H9 (cell line): ENCODE measurements at places on chromosomes 6 and 20.

GRCh38 chr6:166911248-166911677 lies 45.1 kb downstream of the RNASET2 start:
- no peaks in the 10 kb centered on the region for H3K36me3 ChIP-seq
- no peak overlapping the region for H3K4me3 ChIP-seq
- DNase-seq: no peak
- no peaks in the 10 kb centered on the region for H3K27me3 ChIP-seq

DNA sequence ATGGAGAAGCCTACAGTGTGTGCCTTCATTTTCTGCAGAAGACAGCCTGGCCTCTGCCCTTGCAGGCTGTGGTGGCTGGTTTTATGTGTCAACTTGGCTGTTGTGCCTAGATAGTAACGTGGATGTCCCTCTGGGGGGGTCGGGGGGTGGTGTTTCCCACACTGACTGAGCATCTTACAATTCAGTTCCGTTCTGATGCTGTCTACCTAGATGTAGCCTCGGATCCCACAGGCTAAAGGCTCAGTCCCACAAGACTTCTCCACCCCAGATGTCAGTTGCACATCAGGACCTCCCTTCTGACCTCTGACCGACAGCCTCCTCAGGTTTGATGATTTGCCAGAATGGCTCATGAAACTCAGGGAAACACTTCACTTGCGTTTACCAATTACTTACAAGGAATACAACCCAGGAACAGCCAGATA lies 4.4 kb downstream of the PYGB start:
- no peaks in the 10 kb centered on the region for H3K27me3 ChIP-seq
- H3K4me3 ChIP-seq: no peak overlapping the region
- DNase-seq: no peak
- peaks cover 4% of the 10 kb centered on the region; the same call in 2 of the 3 replicates for H3K36me3 ChIP-seq

GRCh38 chr20:1810926-1811620 lies 84.1 kb upstream of the SIRPA start:
- H3K27ac ChIP-seq: no peak overlapping the region
- no peak overlapping the region for H3K4me3 ChIP-seq
- H3K36me3 ChIP-seq: no peaks in the 10 kb centered on the region
- no peaks in the 10 kb centered on the region for H3K27me3 ChIP-seq

DNA sequence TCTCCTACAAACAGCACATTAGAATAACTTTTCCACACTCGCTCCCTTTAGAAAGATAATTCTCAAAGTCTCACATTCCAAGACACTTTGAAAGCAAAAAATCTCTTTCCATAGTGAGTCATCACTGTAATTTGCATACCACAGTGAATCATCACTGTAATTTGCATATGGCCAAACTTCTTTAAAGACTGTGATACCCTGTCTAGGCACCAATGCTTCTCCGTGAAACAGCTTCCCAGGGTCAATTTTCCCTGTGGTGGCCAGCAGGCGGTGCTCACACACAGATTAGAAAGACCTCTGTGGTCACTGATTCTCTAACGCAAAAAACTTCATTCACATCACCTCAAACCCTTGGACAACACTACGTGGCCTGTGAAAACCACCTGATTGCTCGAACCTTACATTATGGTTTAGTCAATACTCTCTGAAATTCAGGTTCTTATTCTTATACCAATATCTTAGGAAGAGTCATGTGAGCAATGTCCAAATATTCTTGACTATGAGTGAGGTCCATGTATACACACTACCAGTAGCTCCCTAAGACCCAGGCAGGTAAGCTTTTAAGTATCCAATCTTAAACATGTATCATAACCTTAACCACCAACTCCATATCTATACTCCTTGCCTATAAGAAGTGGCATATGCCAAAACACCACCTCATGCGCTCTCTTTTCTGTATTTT lies 78.5 kb upstream of the PHACTR1 start:
- no peaks in the 10 kb centered on the region for H3K27me3 ChIP-seq
- peaks cover 16% of the 10 kb centered on the region for H3K36me3 ChIP-seq
- H3K4me3 ChIP-seq: no peak overlapping the region

DNA sequence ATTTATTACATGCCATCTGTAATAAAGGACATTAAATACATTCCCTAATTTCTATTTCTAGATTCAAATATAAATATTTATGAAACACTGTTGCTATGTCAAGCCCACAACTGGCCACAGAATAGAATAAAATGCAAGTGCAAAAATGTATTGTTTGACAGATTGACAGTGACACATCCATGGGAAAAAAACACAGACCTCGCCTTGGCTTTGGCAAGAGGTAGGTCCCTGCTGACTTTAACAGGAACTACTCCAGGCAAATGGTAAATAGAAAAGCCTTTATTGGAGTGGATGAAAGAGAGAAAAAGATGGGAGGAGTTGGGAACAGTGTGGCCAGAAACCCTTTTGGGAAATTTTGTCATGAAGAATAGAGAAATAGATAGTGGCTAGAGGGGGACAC lies 622.9 kb downstream of the UTRN start:
- peaks cover 6% of the 10 kb centered on the region for H3K36me3 ChIP-seq
- H3K4me1 ChIP-seq: no peaks in the 10 kb centered on the region
- no peak overlapping the region for H3K4me3 ChIP-seq
- DNase-seq: no peak
- H3K27ac ChIP-seq: no peak overlapping the region
- no peaks in the 10 kb centered on the region for H3K27me3 ChIP-seq

GRCh38 chr6:37200085-37200484 lies 30.1 kb downstream of the PIM1 start:
- H3K27me3 ChIP-seq: no peaks in the 10 kb centered on the region
- no peak overlapping the region for H3K27ac ChIP-seq
- H3K4me1 ChIP-seq: no peaks in the 10 kb centered on the region; the same call in 1 of the 2 replicates
- H3K4me3 ChIP-seq: no peak overlapping the region

DNA sequence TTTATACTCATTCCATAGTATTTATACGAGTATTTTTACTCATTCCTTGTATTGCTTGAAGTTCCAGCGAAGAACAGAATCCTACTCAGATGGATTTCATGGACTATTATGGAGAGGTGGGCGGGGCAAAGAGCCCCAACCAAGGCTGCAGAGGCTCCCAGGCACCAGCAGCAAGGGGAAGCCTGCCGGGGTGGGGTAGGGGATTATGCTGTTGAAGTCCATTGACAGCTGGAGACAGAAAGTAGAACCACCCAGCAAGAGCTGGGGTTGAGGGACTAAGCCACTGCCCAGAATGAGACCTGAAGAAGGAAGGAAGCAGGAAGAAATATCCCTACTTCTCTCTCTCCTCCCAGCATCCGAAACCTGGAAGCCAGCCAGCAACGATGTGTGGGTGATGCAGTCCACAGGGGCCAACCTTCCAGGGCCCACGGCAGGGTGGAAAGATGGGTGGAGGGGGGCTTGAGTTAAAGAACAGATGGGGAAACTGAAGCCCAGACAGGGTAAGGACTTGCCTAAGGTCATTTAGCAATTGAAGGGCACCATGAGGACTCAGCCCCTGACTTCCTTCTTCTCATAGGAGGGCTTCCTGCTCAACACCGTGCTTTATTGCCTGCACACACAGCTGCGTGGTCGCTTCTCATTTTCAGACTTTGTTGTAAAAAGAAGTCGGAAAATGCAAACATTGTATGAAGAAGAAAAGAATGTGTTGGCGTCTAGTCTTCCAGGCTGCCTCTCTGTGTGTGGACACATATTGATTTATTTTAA lies 18.3 kb upstream of the GTSF1L start:
- DNase-seq: no peak
- no peak overlapping the region for H3K27ac ChIP-seq
- no peaks in the 10 kb centered on the region for H3K4me1 ChIP-seq
- H3K36me3 ChIP-seq: no peaks in the 10 kb centered on the region
- H3K27me3 ChIP-seq: no peaks in the 10 kb centered on the region
- no peak overlapping the region for H3K4me3 ChIP-seq

GRCh38 chr6:127737009-127737486 lies 160.1 kb downstream of the C6orf58 start:
- H3K4me1 ChIP-seq: no peaks in the 10 kb centered on the region
- no peak for DNase-seq
- no peaks in the 10 kb centered on the region for H3K27me3 ChIP-seq
- no peak overlapping the region for H3K4me3 ChIP-seq

DNA sequence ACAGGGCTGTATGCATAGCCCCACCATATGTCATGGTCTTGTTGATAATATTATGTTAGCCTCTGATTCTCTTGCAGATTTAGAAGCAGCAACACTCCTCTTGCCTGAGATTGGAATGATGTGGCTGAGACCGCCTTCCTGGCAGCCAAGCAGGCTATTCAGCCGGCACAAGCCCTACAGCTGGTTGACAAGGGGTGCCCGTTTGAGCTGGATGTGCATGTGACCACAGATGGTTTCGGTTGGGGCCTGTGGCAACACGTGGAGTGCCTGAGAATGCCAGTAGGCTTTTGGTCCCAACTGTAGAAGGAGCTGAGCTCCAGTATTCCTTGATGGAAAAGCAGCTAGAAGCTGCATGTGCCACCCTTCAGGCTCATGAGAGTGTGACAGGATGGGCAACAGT lies 303.6 kb upstream of the POU3F2 start:
- DNase-seq: no peak
- no peaks in the 10 kb centered on the region for H3K27me3 ChIP-seq
- no peak overlapping the region for H3K27ac ChIP-seq
- peaks cover 2% of the 10 kb centered on the region; the same call in 1 of the 2 replicates for H3K4me1 ChIP-seq

DNA sequence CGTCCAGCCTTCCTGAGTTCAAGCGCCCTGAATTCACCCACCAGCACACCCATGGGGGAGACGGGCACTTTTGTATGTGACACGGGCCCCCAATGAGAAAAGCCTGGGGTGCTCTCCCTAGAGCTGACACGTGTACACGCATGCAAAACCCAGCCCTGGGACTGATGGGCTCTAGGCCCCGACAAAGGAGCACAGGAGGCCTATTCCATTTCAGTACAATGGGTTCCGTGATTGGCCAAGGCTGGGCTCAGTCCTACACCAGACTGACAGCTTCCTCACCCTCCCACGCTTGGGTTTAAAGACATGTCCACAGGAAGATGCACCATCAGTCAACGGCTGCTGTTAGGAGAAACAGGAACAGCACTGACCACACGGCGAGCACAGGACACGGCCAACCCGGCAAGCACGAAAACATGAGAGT lies 8.8 kb downstream of the ZBTB46 start:
- H3K36me3 ChIP-seq: no peaks in the 10 kb centered on the region
- H3K4me1 ChIP-seq: no peaks in the 10 kb centered on the region
- DNase-seq: no peak
- H3K27me3 ChIP-seq: no peaks in the 10 kb centered on the region
- no peak overlapping the region for H3K27ac ChIP-seq
- H3K4me3 ChIP-seq: no peak overlapping the region

- H3K4me1 ChIP-seq: no peaks in the 10 kb centered on the region
- peaks cover 19% of the 10 kb centered on the region for H3K27me3 ChIP-seq
- H3K36me3 ChIP-seq: peaks cover 9% of the 10 kb centered on the region
- DNase-seq: no peak
- H3K4me3 ChIP-seq: no peak overlapping the region
Observed at GRCh38 chr20:32365564-32365963, 7.4 kb downstream of the ASXL1 start.

DNA sequence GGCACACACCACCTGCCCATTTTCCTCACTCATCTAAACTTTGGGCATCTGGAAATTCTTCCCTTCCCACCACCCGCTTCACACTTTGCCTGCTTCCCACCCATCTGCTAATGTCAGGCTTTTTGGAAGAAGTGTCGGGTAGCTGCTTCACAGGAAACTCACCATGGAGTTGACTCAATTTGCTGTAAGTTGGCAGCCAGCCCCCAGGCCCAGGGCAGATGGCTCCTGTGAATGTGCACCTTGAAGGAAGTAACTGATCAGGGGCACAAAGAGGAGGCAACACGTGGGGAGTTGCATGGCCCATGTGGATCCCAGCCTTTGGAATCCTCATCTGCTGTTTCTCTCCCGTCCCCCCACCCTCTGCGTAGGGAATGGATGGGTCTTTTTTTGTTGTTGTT lies 87.3 kb downstream of the PPP1R14C start:
- H3K4me3 ChIP-seq: no peak overlapping the region
- H3K36me3 ChIP-seq: no peaks in the 10 kb centered on the region
- no peak overlapping the region for H3K27ac ChIP-seq
- peaks cover 17% of the 10 kb centered on the region for H3K4me1 ChIP-seq
- DNase-seq: no peak

DNA sequence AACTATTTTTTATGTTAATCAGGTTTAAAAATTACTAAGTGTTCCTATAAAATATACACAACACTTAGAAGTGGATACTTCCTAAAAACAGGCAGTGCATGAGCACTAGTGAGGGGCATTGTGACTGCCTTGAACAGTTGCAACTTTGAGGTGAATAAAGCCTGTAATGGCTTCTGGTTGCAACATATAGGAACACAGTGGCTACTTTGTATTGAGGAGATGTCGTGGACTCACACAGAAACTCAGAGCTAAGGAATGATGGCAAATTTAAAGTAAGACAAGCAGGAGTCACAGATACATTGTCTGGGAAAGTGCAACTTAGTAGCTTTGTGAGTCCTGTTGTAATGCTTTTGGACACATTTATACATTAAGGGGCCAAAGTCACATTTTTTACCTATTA lies 861 bp upstream of the HLA-A start:
- no peaks in the 10 kb centered on the region for H3K27me3 ChIP-seq
- peak overlapping the region; percentile 92 for H3K4me3 ChIP-seq
- DNase-seq: no peak
- no peaks in the 10 kb centered on the region for H3K4me1 ChIP-seq
- H3K27ac ChIP-seq: no peak overlapping the region
- peaks cover 31% of the 10 kb centered on the region for H3K36me3 ChIP-seq

DNA sequence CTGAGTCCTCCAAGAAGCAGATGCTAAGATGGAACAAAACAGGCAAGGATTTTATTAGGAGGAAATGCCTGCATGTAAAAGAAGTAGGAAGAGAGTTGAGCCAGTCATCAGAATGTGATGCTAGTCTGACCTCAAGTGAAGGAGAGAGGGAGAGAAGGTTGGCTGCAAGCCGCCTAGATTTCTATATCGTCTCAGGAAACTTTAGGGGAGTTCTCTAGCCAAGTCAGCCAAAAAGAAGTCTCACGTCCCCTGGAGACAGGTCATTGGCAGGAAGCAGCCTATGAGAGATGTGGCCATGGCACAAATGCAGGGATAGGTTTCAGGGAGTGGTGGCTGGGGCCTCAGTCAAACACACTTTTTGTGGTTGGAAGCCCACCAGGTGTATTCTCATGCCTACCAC lies 378.0 kb downstream of the CD109 start:
- H3K4me3 ChIP-seq: no peak overlapping the region
- no peak overlapping the region for H3K27ac ChIP-seq

DNA sequence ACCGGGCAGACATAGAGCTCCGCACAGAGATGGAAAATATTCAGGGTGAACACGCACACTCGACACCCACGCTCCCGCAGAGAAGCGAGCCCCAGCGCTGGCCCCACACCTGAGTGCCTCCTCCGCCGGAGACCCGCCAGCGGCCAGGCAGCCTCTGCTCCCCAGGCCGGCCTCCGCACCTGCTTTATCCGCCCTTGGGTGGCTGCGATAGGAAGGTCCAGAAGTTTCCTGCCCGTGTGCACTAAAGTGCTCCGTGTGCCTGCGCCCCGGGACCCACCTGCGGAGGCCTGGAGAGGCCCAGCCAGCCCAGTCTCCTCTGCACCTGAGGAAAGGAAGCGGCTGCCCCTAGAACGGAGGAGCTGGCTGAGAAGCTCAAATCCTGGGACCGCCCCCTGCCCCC lies 10.8 kb upstream of the FOXC1 start:
- DNase-seq: no peak
- no peaks in the 10 kb centered on the region for H3K4me1 ChIP-seq
- H3K4me3 ChIP-seq: no peak overlapping the region
- H3K27ac ChIP-seq: no peak overlapping the region
- no peaks in the 10 kb centered on the region for H3K36me3 ChIP-seq

- DNase-seq: no peak
- no peaks in the 10 kb centered on the region for H3K27me3 ChIP-seq
- no peaks in the 10 kb centered on the region for H3K4me1 ChIP-seq
Observed at GRCh38 chr6:79801362-79801761, 146.0 kb downstream of the ELOVL4 start.
